ENCODE measurements at places on chromosomes 2 and 18.
A peak's percentile ranks its signal among the peaks of the same experiment; 100 is the strongest.

GRCh38 chr2:222304737-222305515 is 6.1 kb upstream of the PAX3 start:
- no peak for DNase-seq

DNA sequence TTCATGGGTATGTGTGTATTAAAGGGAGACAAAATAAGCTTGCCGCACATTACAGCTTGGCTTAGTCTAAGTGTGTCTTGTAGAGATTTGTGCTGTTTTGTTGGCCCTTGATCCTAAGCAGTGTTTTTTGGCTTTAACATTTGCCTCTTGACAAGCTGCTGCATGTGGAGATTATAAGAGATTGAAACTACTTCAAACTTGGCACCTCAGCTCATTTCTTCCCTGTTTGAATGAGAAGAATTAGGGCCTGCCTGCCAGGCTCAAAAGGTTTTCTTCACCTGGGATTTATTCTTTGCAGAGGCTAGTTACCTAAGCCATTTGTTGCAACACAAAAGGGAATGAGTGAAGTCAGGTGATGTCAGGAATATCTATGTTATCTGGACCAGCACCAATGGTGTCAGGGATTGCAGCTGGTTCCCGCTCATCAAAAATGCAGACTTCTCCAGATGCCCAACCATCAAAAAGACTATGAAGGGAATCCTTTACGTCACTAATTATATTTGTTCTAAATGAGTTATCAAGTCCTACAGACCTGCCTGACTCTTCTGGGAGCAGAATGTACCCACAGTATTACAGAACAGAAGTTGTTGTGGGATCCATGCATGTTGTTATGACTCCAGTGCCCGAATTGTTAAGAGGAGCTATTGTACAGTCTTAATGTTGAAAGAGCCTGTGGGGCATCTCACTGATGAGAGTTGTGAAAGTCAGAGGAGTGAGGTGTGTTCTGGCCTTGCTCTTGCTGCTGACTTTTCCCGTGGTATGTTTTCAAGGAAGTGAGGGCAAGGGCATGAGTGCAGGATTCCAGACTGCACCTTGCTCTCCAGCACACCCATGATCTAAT is 31.0 kb downstream of the ABCA12 start:
- DNase-seq, result no peak

DNA sequence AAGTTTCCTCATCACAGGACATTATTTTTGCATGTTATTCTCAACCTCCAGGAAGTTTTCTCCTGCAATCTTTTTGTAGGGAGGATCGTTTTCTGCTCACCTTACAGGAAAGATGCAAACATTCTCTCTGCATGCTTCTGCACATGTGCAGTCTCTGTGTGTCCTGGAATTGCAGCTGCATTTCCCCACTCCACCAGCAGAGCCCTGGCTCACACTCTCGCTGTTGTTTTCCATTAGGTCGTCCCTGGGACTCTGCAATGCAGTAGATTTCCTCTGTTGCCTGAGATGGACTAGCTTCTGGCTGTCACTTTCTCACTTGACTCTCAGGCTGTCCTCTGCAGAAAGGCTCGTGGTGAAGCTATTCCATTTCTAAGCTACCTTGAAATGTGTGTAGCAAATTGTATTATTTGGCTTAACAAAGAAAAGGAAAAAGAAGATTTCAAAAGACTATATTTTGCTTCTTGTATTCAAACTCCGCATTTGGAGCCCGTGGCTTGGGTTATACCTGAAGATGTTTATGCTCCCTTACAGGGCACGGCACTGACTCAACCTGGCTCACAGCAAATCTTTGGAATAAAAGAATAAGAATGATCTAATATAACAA is 346.7 kb downstream of the RAD51AP2 start:
- DNase-seq, result no peak

GRCh38 chr2:100876231-100876860 is 56.4 kb downstream of the NPAS2 start:
- no peak for DNase-seq

DNA sequence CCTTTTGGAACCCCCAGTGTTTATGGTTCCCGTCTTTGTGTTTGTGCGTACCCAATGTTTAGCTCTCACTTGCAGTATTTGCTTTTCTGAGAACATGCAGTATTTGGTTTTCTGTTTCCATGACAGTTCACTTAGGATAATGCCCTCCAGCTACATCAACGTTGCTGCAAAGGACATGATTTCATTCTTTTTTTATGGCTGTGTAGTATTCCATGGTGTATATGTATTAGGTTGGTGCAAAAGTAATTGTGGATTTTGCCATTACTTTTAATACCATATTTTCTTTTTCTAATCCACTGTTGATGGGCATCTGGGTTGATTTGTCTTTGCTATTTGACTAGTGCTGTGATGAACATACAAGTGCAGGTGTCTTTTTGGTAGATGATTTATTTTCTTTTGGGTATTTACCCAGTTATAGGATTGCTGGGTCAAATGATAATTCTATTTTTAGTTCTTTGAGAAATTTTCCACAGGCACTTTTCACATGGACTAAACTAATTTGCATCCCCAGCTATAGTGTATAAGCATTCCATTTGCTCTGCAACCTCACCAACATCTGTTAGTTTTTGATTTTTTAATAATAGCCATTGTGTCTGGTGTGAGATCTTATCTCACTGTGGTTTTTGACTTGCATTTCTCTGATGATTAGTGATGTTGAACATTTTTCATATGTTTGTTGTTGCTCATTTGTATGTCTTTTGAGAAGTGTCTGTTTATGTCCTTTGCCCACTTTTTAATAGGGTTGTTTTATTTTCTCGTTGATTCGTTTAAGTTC is 63.6 kb downstream of the CERS6 start:
- DNase-seq, result no peak

DNA sequence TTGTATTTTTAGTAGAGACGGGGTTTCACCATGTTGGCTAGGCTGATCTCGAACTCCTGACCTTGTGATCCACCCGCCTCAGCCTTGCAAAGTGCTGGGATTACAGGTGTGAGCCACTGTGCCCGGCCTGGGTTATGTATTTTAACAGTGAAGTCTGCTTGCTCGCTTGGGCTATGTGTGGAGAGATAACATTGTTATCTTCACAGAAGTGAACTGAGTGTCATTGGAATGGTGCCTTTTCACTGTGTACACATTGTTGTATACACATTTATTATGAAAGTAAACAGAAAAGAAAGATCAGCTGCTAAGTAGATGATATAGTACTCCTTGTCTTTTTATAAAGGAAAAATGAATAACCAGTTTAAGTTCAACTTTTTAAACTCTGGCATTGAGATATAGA is 30.4 kb downstream of the RNF138 start:
- no peak for DNase-seq

DNA sequence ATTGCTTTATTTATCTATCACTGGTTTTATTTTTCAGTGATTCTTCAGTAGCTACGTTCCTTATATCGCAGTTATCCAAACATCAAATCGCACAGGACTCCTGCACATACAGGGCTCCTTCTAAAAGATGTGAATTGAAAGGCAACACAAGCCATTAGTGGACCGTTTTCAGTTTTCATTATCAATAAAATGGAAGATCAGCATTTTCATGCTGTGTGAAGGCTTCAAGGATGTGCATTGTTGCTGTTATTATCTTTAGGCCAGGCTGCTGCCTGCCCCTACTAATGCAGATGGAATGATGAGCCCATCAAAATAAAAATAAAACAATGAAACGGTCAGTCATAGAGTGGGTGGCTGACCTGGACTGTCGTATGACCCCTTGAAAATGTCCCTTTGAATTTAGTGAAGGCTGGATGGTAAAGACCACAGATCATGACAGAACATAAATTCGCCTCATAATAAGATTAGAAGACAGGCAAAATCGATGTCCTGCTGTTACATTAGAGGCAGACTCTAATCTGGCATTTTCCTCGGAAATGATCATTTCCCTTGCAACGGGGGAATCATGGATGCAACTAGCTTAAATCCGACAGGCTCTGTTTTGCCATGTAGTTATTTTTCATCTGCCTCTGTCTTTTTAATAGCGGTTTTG is 32.9 kb downstream of the ITGB6 start:
- no peak for DNase-seq

GRCh38 chr18:13597068-13597467 is 129.3 kb downstream of the FAM210A start:
- DNase-seq, result no peak

- DNase-seq, result no peak
Observed at GRCh38 chr2:18062892-18063291, 184.4 kb downstream of the KCNS3 start.

DNA sequence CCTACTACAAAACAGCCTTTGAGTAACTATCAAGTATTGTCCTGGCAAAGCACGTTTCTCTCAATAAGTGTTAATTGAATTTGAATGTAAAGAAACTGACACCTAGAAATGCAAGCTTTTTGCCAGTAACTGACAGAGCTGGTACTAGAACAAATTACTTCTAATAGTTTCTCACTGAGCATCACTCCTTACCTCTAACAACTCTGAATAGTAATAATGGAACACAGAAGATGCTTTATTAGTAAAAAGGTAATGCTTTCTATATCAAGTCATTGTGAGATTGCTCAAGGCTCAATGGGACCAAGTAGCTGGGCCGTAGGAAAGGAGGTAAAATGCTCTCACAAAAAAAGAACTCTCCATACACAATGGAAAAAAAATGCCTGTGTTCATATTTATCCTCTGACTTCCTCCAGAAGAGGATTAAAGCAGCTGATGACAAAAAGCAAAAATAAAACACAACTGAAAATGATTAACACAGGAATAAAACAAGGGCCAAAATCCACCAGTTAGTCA is 11.8 kb downstream of the RASGRP3 start:
- no peak for DNase-seq

GRCh38 chr18:686339-687111 is 25.9 kb downstream of the ENOSF1 start:
- no peak for DNase-seq

DNA sequence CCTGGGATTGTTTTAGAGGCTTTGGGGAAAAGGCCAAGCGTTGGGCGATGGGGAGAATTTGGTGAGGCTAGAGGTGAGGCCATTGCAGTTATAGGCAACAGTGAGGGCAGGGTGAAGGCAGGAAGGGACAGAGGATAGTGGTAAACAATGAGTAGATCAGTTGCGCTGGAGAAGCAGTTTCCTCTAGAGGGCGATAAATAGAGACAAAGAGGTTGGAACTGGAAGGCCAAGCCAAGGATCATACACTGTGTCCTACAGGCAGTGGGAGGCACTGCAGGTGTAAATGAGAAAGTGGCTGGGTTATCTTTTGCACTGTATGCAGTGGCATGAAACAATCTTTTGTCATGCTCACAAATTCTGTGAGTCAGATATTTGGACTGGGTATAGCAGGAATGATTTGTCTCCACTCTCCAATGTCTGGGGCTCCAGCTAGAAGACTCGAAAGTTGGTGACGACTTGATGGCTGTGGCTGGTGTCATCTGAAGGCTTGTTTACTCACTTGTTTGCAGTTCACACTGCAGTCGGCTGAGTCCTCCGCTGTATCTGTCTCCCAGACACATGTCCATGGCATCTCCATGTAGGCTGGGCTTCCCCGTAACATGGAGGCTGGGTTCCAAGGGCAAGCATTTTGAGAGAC is 82.1 kb downstream of the TNP1 start:
- DNase-seq, result peak; percentile 38

- DNase-seq, result no peak
Observed at GRCh38 chr2:156064540-156064939, 268.0 kb downstream of the NR4A2 start.

GRCh38 chr2:157304811-157305722 is 20.6 kb downstream of the ERMN start:
- no peak for DNase-seq

DNA sequence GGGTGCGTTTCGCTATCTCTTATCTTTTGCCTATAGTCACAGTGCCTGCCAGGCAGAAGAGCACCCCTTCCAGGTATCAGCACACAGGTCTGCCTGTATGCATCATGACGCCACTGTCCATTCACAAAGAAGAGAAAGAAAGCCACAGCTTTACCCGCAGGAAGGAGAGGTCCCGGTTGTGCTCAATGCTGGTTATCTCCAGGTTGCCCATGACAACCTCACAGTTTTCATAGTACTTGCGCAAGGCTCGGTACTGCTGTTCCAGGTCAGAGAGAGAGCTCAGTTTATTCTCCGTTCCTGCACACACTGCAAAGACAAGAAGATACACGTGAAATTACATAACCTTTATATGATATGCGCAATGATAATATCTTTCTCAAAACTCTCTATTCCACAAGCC is 414.0 kb downstream of the ERBB4 start:
- no peak for DNase-seq

DNA sequence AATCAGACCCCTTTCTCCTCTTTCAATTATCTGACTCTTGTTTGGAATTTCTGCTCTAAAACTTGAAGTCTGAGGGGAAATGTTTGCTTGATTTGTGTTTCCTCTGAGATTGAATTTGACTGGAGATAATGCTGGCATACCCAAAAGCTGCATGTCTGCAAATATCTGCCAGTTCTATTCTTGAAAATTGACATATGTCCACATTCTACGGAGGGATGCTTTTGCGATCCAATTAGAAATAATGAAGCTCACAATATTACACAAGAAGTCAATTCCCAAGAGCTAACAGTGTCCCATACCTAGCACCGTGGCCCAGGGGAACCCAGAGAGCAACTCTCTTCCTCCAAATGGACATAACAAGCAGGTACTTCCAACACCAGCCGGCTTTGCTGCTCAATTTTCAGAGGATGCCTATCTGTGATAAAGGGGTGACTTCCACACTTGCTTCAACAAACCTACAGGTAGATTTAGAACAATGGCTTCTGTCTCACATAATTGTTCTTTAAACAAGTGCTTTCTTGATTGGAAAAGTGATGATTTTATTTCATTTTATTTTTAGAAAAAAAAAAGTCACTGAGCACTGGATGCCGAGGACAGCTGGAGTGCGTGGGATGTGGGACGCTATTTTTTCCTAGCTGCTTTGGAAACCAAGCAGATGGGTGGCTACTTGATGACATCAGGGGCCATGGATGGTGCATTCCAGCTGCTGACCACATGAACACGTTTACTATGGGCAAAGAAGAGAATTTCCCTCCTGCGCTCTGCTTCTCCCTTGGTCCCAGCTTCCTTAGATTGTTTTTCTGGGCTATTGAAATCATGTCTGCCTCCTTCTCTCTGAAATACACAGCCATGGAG is 488.9 kb downstream of the RNF144A start:
- no peak for DNase-seq

- DNase-seq, result no peak
Observed at GRCh38 chr18:34742891-34743341, 32.8 kb downstream of the DTNA start.

- DNase-seq, result no peak
Observed at GRCh38 chr2:18645315-18645714, 55.9 kb upstream of the NT5C1B start.
